ENCODE measurements at places on chromosomes 4 and X. TPM values are rescaled to one million over a fixed set of nuclear protein-coding genes. Genes with fewer than 3 reads are reported as not detected.

GRCh38 chr4:174521800-174522182, 497 bp downstream of the HPGD start:
- peak; percentile 42 for DNase-seq

- no peak for DNase-seq
Measured at GRCh38 chr4:90503677-90504076, 376.5 kb downstream of the CCSER1 start.

- no peak for DNase-seq
Measured at GRCh38 chrX:13036896-13037295, 7.5 kb downstream of the FAM9C start.

CRLF2 gene
- total RNA-seq, result 0.96 TPM

- no peak for DNase-seq
Measured at GRCh38 chr4:101793397-101793796, 2.9 kb downstream of the BANK1 start.

GRCh38 chrX:110159865-110160264, 157.0 kb downstream of the TMEM164 start:
- DNase-seq, result no peak

RASGEF1B gene
- total RNA-seq, result 3.5 TPM

DNA sequence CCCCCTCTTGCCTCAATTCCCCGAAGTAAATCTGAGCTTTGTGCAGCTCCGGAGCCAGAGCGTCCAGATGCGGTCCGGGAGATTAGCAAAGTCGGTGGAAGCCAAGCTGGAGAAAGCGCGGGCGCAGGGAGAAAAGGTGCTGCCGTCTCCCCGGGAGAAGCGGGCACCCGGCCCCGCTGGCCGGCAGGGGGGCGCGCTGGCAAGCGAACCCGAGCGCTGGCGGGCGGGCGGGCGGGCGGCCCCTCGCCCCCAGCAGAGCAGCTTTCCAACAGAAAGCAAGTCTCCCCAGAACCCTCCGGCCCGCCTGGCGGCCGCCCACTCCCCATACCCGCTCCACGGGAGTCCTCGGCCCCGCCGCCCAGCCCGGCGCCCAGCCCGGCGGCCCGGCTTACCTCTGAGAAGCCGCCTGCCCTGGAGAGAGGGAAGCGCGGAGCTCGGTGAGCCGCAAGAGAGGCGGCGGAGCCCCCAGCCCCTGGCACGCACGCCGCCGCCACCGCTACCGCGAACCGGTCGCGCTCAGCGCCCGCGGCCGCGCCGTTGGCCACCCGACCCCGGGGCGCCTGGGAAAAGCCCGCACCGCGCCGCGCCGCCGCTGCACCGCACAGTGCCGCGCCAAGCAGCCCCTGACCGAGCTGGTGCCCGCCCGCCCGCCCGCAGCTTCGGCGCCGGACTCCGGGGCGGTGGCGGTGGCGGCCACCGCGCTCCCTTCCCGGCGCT, 529 bp upstream of the CITED1 start:
- DNase-seq, result no peak

GRCh38 chrX:153968754-153969124, 2.9 kb downstream of the HCFC1 start:
- DNase-seq, result peak; percentile 65

GRCh38 chrX:69158166-69158980, 6.9 kb downstream of the PJA1 start:
- peak; percentile 48 for DNase-seq
